Activated CD4-positive, alpha-beta T cell treated with anti-CD3 and anti-CD28 coated beads, Interleukin-2, amount 50 U/mL, for 48 hours (primary cell): ENCODE measurements at places on chromosomes 11 and 22.

- DNase-seq: no peak
Measured at GRCh38 chr22:47164514-47165337, 402.3 kb downstream of the TBC1D22A start.

DNA sequence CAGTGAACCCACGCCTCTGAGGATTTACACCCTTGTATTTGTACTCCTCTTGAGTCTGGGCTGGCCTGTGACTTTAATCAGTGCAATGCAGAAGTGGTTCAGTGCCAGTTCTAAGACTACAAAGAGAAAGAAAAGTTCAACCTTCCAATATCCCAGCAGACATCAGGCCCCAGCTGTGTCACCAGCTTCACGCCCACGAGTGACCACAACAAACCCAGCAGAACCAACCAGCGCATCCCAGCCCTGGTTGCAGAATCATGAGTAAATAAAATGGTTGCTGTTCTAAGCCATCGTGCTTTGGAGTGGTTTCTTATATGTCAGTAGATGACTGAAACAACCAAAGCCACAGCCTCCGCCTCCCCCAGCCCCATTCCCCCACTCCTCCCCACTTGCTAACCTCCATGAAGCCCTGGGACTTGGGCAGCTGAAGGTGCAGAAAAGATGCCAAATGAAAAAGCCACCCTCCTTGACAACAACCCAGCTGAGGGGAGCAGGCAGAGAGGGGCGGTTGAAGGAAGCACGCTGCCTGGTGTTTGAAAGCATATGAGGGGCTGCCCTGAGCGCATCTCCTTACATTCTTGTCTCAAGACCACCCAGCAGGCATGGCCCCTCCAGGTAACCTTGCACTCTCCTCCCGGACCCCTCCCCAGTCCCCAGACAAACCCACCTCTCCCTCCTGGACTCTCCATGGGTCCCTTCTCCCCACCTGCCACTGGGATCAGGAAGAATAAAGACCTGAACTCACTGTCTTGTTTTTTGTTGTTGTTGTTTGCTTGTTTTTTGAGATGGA, 20.9 kb downstream of the TSKU start:
- peak; percentile 72 for DNase-seq

- no peak for DNase-seq
Measured at GRCh38 chr22:26968859-26969523, 311.6 kb downstream of the MIAT start.

DNA sequence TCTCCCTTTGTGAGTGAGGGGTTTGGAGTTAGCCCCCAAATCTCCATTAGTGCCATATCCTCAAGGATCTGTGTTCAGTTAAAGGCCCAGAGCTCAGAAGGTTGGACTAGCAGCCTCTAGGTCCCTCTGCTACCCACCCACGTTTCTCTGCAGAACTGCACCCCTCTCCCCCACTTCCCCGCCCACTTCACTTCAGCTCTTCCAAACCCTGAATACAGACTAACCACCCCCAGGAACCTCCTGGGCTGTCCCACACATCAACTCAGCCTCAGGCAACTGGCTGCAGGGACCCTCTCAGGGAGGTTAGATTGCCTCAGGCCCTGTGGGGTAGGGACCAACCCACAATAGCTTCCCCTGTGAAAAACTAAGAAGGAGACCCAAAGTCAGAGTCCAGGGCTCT, 840 bp downstream of the VPREB3 start:
- DNase-seq: no peak

- peak; percentile 12 for DNase-seq
Measured at GRCh38 chr22:46007003-46007847, 30.3 kb upstream of the WNT7B start.

GRCh38 chr11:61107888-61108287, 5.6 kb downstream of the CD5 start:
- DNase-seq: no peak

DNA sequence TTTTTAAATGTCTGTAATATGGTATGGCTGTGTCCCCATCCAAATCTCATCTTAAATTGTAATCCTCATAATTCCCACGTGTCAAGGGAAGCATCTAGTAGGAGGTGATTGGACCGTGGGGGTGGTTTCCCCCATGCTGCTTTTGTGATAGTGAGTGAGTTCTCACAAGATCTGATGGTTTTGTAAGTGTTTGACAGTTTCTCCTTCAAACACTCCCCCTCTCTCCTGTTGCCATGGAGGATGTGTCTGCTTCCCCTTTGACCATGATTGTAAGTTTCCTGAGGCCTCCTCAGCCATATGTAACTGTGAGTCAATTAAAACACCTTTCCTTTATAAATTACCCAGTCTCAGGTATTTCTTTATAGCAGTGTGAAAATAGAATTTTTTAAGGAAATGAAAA, 31.1 kb upstream of the CD44 start:
- no peak for DNase-seq

DNA sequence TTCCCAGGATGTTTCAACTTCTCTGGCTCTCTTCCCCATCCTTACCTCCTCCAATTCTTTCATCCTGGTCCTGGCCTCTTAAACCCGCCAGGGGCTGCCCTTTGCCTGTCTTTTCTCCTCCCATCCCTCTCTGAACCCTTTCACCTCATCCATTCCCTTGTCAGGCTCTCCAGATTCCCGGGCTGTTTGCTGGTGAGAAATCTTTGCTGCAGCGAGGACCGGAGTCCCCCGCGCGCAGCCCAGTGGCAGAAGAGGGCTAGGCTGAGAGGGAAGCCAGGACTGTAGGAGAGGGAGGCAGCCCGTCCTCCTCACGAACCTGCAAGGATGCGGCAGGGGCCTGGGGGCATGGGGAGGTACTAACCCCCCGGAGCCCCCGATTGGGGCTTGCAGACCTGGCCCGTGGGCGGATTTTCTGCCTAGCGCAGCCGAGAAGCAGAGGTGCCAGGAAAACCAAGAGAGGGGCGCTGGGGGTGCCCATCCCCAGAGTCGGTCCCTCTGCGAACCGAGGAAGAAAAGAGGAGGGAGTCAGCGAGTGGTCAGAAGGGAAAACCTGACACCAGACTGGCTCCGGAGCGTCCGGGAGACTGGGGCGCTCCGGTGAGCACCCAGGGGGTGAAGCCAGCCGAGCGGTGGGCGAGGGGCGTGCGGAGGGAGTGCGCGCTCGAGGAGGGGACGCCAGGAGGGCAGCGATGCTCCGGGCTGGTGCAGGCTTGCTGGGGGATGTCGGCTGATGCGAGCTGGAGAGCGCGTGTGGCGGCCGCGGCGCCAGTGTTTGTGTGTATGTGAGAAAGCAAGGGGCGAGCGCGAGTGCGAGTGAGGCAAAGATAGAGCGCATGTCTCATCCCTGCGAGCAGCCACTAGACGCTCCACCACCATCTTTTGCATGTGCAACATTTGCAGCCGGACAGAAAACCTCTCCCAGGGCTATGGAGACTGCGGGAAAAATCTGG, at the start of gene GRIA4:
Gene GRIA4, plus strand, starts transcription at position 242 of the 950 bp plus-strand sequence. CDS start 925 bp downstream, outside the sequence.
- DNase-seq: peak; percentile 5

GRCh38 chr22:36199001-36199551, 2.5 kb downstream of the APOL4 start:
- DNase-seq: no peak

- no peak for DNase-seq
Measured at GRCh38 chr22:29780748-29781676, 13.8 kb downstream of the UQCR10 start.

DNA sequence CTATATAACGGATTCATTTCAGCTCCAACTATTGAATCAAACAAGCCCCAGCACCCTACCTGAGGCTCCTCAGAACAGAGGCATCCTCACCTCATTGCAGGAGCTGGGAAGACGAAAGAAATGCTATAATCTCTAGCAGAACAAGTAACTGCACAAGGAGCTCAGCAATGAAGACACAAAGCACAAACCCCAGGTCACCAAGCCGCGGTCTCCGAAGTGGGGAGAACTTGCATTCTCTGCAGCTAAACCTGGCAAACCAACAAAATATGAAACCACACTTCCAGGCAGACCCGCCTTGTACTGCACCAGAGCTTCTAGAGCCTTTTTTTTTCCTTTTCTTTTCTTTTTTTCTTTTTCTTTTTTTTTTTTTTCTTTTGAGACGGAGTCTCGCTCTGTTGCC, 21.8 kb upstream of the CD5 start:
- no peak for DNase-seq

DNA sequence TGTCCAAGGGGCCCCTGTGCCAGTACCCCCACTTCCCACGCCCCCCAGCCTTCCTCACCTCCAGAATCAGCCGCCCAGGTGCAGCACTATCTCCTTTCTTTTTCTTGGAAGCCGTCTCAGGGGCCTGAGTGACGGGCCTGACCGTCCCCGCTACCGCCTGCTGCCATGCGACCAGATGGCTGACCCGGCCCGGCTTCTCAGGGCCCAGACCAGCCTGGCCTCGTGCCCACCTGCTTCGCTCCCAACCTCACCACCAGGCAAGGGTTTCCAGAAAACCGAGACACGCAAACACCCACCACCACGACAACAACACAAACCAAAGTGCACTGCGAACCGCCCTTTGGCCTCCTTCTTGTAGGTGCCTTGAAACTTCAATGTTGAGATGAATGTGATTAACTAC, 39.1 kb downstream of the MACROD1 start:
- DNase-seq: no peak

DNA sequence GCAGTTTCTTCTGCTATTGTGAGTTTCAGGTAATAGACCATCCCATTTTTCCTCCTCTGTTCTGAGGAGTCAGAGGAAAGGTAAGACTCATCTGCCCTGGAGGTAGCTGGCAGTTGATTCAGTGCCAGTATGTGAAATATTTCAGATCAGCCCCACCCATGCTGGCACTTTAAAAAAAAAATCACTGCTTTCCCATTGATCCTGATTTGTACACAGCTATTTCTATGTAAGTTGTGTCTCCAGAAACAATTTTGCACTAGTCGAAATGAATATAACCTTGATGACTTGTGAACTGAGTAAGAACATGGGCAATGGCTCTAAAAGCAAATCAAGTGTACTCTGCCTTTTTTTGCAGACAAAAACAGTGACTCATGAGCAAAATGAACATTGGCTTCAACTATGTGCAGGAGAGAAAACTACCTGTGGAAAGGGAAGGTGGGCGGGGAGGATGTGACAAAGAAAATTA, 82.0 kb upstream of the OR5AK2 start:
- no peak for DNase-seq

GRCh38 chr11:9692691-9693090, 28.8 kb downstream of the SWAP70 start:
- no peak for DNase-seq

GRCh38 chr22:40128989-40129388, 48.7 kb upstream of the TNRC6B start:
- DNase-seq: no peak

DNA sequence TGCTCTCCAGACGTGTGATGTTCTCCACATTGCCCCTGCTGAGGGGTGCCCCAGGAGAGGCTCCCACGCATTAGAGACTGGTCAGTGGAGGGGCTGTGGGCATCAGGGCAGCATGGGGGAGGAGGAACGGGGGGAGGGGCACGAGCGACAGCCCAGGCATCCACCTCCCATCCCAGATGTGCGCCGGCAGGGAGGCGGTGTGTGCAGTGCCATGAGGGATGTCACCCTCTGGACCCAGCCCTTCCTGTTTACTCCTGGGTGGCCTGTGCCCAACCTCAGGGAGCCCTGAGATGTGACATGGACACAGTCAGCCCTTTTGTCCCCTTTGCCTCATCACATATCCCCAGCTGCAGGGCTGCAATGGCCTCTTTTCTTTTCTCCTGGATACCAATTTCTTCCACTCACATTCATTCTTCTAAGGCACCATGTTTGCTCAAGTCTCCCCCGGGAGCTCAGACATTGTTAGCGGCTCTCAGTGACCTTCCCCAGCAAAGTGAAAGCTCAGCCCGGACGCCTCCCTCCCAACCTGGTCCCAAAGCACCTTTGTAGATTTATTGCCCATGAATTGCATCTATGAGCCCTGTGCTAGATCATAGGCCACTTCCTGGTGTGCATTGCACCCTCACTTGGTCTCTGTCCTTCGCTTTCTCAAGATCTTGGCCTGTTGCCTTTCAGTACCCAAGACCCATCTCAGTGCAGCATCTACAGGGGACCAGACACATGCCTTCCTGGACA, 150.6 kb downstream of the CEP164 start:
- no peak for DNase-seq

DNA sequence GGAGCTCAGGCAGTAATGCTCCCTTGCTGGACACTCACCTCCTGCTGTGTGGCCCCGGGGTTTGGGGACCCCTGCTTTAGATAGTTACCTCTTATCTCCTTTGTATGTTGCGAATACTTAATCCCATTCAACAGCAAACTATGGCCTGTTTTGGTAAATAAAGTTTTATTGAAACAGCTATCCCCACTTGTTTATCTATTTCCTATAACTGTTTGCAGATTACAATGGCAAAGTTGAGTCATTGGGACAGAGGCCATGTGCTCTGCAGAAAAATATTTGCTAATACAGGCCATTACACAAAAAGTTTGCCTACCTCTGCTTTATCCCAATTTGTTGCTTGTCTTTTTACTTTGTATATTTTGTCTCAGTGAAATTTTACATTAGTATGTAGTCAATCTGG, 68.4 kb downstream of the CACNA1I start:
- no peak for DNase-seq

DNA sequence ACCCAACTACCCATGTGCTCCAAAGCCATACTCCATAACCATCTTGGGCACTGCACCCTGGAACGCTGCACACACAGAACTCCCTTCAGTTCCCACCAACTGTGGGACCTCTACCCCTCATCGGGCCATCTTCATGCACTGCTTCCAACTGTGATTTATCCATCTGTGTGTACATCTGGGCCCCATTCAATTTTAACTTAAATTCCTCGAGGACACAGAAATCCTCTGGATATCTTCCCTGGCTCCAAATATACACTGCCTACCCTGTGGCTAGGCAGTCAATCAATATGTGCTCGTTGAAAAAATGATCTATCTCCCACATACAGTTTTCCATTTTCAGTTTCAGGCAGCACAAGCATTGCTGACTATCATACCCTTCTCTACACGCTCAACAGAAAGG, 4.9 kb downstream of the FEZ1 start:
- DNase-seq: no peak

DNA sequence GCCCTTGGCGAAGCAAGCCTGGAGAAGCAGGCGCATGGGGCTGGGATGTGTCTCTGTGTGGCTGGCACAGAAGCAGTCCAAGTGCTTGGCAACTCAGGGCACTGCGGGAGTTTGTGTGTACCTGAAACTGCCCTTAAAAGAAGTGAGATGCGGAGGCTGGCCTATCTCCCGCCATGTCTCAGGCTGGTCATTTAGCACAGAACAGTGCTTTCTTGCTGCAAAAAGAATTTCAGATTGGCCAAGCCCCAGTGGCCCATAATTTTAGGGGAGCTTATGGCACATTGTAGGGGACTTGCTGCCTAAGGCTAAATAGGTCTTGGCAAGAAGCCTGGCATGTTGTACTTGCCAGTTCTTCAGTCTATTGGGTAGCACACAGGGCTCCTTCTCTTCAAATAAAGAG, 16.4 kb downstream of the EHF start:
- no peak for DNase-seq
